Spleen (tissue), 13 donors: ENCODE measurements at places on chromosomes 7 and 10. TPM values are rescaled to one million over a fixed set of nuclear protein-coding genes. Genes with fewer than 3 reads are reported as not detected.

DPYSL4 gene
- 0.96 TPM for polyA plus RNA-seq

CFAP46 gene
- 0.08 TPM for polyA plus RNA-seq

ARHGEF35 gene
- 2.2 TPM for polyA plus RNA-seq

CDC14C gene
- polyA plus RNA-seq, result not detected

SMO gene
- 1.6 TPM for polyA plus RNA-seq

LEP gene
- 0.21 TPM for polyA plus RNA-seq
